Activated T-helper 1 cell treated with anti-CD3 and anti-CD28 coated beads, Interleukin-2, amount 50 U/mL, for 16 hours (primary cell): ENCODE measurements at places on chromosomes 16 and 17.
A peak's percentile ranks its signal among the peaks of the same experiment; 100 is the strongest.

- no peak for DNase-seq
Observed at GRCh38 chr16:51950118-51950780, 596.7 kb downstream of the TOX3 start.

- DNase-seq: no peak
Observed at GRCh38 chr16:554640-555365, 5.4 kb upstream of the PRR35 start.

GRCh38 chr17:70368011-70368410 is 198.7 kb downstream of the KCNJ2 start:
- no peak for DNase-seq

GRCh38 chr16:88306860-88307545 is 75.8 kb upstream of the ZNF469 start:
- no peak for DNase-seq

DNA sequence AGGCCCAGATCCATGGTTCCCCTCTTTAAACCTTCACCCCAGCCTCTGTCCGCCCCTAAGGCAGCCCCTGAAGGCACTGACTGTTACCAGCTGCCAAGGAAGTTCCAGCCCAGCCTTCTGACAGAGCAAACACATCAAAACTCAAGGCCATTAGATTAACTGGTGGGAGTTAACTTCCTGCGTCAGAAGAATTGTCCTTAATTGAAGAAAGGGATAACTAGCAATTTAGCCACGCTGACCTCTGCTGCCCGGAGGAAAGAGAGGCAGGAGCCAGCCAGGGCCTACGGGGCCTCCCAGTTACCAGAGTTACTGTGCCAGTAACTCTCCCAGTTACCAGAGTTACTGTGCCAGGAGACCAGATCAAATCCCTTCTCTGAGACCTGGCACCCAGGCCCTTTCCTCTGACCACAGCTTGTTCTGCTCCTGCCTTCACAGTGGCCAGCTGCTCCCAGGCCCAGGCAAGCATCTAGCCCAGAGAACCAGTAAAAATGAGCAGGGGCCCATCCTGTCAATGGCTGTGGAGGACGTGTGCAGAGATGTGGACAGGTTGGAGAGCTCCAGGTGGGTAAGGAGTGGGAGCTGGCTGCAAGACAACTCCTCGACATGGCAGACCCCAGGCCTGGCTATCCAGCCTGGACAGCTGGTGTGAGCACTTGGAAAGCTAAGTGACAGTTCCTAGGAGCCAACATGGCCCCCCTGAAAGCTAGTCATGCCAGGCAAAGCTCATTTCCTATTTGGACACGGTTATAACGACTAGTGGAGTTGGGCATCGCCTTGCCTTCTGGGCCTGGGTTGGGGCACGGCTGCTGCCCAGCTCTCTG is 2.8 kb upstream of the PITPNM3 start:
- DNase-seq: no peak

DNA sequence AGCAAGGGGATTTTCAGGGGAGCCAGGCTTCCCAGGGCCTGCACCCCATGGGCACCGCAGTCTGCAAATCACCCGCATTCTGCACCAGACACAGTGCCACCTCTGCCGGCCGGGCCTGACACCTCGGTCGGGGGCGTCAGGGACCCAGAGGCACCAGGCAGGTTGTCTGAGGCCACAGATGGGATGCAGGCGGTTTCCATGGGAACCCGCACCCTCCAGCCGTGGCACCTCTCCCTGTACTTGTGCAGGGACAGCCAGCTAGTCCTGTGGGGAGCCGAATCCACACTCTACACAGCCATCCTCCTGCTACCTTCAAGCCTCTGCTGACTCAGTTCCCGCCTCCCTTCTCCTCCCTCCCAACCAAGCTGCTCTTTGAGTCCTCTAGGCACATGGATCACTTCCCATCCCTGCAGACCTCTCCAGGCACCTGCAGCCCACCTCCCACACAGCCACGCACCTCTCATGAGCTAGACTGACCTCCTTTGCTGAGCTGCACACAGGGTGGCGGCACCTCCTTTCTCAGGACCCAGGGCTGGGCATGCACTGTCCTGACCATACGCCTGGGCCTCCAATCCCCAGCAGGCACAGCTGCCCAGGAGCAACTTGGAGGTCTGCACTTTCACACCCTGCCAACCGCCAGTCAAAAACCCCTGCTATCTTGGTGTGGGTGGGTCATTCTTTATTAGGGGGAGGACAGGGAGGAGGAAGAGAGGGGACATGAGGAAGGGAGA is 119.5 kb downstream of the C16orf78 start:
- DNase-seq: no peak

DNA sequence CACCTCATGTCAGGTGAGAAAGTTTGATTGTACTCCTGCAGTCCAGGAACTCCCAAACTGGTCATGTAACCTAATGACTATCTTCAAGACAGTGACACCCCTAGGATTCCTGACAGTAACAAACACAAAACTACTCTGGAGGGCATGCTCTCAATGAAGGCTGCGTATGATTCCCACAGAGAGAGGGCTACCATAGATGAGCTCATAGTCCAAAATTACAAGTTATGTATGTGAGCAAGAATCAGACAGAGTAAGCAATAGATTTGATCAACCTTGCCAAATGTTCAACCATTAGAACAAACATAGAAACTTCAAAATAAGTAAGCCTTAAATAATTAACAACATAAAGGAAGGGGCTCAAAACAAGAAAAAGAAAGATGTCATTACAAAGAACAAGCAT is 158.1 kb downstream of the COPRS start:
- no peak for DNase-seq

GRCh38 chr16:2237102-2237482 is 848 bp downstream of the DNASE1L2 start:
- no peak for DNase-seq

DNA sequence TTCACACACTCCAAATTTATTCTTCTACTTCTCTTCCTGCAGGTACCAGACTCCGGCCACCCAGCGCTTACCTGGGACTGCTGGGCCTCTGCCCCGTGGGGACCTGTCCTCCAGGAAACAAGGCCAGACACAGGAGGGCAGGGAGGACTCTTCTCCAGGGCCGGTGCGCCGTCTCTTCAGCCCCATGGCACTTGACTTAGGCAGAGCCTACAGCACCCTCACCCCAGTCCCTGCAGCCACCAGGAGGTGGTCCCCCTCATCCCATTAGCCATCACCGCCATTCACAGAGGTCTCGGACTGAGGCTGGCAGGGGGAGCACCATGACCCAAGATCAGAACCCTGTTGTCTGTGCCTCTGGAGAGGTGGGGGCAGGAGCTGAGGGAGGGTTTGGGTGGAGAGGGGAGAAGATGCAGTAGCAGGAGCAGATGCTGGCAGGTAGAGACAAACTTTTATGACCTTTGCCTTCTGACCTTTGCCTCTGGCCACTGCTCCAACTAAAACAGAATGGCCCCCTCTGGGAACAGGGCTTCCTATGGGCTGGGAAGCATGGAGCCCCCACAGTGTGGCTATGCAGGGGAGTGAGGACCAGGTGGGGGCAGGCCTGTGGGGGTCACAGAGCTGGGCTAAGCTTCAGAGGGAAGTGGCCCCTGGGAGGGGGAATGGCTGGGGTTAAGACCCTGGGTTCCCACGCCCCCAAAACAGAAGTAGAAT is 1.7 kb upstream of the GCGR start:
- DNase-seq: no peak

- no peak for DNase-seq
Observed at GRCh38 chr17:68603656-68604055, 2.5 kb upstream of the FAM20A start.

DNA sequence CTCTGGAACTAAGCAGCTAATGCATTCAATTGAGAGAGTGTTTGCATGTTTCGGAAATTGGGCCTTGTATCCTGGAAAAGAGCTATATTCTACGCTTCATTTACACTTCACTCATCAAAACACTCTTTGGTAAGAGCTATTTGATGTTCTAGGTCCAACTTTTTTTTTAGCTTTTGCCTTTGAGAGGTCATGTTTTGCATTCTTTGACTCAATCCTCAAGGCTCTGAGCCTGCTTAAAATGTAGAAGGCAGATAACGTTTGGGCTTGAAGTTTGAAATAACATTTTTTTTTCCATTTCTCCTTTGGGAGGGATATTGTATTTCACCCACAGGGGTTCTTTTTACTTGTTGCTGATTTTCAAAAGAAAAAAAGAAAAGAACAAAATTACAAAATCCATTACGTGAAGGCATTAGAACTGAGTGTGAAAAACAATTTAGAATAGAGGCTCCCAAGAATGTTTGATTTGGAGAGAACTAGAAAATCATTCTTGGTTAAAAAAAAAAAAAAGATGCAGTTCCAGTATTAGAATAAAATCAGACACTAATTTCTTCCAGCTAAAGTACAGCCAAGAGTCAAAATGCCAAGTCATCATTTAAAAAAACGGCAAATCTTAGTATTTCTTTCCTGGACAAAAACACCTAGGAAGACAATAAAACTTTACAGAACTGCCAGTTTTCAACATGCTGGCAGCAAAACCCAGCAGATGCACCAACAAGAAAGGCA is 268.5 kb downstream of the GRIN2A start:
- no peak for DNase-seq

- DNase-seq: peak; percentile 8
Observed at GRCh38 chr17:60600490-60601446, 775 bp downstream of the PPM1D start.

DNA sequence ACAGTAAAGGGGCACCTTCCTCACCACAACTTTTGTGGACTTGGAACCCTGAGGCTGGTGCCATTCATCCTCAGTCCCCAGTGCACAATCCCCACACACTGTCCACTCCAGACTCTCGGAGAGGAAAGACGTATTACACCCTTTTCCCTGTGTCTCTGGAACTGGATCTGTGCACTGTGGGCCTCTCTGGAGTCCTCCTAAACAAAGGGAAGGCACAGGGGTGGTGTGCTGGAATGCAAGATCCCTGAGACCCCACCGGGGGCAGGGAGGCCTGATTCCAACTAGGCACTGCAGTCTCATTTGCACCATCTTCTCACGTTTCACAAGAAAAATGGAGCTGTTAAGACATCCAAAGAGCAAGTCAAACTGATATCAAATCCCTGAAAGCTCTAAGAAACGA is 89.8 kb downstream of the USP31 start:
- no peak for DNase-seq

DNA sequence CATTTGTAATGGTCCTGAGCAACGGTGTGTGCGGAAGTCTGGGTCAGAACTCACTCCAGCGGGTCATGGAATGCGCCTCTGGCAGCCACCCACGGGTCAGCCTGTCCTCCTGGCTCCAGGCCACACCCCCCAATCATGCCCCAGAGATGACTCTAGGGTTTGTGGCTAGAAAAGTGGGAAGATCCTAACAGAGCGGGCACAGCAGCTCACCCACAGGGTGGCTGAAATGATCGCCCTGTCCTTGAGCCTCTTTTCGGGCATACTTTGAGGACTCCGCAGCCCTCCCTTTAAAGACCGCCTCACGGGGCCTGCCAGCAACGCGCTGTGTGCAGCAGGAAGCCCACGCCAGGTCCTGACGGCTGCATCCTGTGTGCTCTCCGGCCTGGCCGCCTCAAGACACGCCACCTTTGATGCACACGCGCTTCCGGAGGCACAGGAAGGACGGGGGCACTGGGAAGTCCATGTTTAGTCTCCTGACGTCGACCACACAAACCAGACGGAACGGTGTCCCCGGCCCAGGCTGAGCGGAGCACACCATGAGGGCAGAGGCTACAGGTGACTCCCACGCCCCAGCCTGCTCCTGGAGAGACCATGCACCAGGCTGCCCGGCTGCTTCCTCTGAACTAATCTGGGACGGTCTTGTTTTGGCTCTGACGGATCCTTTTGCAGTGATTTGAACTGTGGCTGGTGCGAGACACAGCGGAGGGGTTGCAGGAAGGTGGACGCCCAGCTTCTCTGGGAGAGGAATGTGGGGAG is 92.9 kb downstream of the TBC1D16 start:
- DNase-seq: no peak

GRCh38 chr17:43341715-43342588 is 56.8 kb upstream of the ARL4D start:
- DNase-seq: no peak

DNA sequence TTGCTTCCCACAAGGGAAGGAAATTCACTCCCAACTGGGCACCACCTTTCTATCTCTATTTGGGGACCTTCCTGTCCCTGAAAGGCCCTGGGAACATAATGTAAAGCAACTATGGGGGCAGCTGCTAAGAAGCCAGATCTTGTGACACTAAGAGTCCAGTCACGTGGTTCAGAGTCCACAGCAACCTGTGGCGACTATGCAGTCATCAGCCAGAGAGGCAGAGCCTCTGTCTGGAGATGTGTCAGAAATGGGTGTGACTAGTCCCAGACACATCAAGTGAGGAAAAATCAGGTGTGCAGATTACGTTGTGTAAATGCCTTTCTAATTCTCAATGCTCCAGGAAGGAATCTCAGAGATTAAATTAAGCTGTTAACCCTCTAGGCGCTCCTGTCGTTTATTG is 26.6 kb upstream of the SKAP1 start:
- DNase-seq: no peak

DNA sequence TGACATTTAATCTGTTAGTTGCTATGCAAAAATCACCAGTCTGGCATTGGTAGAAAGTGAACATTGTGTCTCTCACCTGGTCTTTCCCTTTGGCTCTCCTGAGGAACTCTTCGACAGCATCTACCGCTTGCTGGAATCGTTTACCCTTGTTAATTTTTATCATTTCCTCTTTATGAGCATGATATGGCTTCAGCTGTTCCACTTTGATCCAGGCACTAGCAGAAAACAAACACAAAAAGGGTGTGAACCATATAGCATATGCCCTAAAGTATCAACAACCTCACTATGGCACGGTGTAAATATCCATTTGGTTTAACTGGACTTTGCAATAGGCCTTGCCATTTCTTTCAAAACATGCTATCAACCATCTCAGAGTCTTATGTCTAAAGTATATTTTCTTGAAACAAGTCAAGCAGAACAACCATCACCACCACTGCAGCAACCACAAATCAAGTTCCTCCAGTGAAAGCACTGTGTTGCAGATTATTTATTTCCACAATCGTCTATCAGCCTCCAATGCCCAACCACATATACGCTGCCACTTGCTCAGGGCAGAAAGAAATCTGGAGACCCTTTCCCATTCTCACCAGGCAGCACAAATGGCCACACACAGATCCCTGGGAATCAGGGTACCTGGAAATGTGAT is 14.3 kb downstream of the GLYR1 start:
- no peak for DNase-seq

DNA sequence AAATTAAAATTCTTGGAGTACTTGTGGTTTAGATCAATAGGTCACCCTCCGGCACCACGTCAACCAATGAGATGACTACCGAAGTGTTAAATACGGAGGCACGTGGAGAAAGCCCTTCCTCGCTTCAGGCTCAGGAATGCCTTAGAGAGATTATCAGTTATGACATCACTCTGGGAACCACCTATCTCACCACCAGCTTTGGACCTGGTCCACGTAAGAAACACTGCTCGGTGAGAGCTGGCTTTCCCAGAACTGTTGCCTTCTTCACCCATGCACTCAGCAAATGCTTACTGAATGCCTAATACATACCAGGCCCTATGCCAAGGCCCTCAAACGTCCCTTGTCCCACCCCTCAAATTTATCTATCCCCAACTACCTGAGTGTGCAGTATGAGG is 71.3 kb downstream of the SMG6 start:
- DNase-seq: no peak

- DNase-seq: no peak
Observed at GRCh38 chr17:43434902-43435319, 36.1 kb downstream of the ARL4D start.

DNA sequence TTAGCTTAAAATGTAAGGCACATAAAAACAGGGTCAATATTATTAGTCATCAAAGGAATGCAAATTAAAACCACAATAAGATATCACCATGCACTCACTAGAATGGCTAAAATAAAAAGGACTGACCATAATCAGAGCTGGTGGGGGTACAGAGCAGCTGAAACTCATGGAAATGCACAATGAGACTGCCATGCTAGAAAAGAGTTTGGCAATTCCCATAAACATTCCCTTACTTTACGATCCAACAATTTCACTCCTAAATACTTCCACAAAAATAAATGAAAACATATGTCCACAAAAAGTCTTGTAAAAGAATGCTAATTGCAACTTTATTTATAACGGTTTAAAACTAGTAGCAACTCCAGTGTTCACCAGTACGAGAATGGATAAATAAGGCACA is 36.1 kb upstream of the ERCC4 start:
- DNase-seq: no peak
